ENCODE measurements at places on chromosomes 12 and 14. TPM values are rescaled to one million over a fixed set of nuclear protein-coding genes. Genes with fewer than 3 reads are reported as not detected.

Gene CACNA2D4
- not detected for total RNA-seq

Gene GUCY2C
- total RNA-seq = not detected

Gene ARMH4
- 0.78 TPM for total RNA-seq

Gene SERPINA4
- 0.03 TPM for total RNA-seq

Gene LMNTD1
- total RNA-seq = not detected

Gene GARIN6
- total RNA-seq = not detected

Gene AACS
- 20.7 TPM for total RNA-seq

Gene LYZ
- total RNA-seq = not detected

Gene SMIM41
- not detected for total RNA-seq

Gene PLA2G1B
- not detected for total RNA-seq

Gene CMA1
- total RNA-seq = not detected

All from A549 treated with AZD2906 at 1 μM for 4 hours (cell line).